ENCODE measurements at places on chromosomes 7 and 10. TPM values are rescaled to one million over a fixed set of nuclear protein-coding genes. Genes with fewer than 3 reads are reported as not detected.

GRCh38 chr10:12041766-12042408 lies 722 bp downstream of the UPF2 start:
- DNase-seq, result peak; percentile 27

HOXA4 gene
- 1.6 TPM for total RNA-seq

DNA sequence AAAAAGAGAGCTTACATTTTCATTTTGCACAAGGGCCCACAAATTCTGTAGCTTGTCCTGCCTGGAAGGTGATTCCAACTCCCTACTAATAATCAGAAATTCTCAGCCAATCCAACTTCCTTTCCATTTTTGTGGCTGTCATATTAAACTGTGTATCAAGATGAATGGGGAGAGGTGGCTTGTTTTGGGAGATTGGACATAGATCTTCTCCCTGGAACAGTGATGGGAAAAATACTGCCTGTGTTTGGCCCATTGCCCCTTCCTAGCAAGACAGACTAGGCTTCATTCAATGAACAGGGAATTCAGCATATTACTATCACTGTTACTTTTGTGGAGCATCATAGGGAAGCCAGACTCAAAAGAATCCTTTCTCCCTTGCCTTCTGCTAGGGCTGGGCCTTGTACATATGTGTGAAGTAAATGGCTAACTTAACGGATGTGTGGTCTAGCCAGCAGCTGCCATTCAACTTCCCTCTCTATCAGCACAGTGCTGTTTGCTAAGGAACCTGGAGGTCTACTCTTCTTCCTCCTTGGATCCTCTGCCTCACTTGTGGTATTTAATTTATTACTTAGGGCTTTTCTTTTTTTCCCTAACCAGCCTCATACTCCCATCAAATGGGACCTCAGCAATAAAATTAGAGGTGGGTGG lies 326.0 kb downstream of the BICC1 start:
- no peak for DNase-seq

- no peak for DNase-seq
Measured at GRCh38 chr7:30019387-30019786, 7.1 kb downstream of the FKBP14 start.

NEUROG3 gene
- not detected for total RNA-seq

WIPF3 gene
- 0.33 TPM for total RNA-seq

ETV1 gene
- 2.6 TPM for total RNA-seq

DNA sequence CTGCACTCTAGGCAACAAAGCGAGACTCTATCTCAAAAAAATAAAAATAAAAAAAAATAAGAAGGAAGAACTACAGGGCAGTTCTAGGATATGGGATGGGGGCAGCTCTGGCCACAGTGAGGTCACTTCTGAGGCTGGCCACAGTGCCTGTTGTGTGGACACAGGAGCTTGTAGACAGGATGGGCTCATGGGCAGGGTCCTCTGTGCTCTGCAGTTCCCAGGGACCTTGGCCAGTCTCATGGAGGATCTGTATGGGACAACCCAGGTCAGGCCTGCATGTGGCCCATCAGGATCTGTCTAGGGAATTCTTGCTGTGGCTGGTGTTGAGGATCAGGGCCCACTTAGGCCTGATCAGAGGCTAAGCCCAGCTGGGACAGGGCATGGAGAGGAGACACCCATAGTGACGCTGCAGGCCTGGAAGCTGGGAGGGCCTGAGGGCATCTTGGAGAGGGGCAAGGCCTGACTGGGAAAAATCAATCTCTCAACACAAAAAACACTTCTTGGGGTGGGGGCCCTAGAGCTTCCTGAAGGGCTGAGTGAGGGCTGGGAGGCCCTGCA lies 19.4 kb upstream of the PAX2 start:
- DNase-seq, result no peak

DNA sequence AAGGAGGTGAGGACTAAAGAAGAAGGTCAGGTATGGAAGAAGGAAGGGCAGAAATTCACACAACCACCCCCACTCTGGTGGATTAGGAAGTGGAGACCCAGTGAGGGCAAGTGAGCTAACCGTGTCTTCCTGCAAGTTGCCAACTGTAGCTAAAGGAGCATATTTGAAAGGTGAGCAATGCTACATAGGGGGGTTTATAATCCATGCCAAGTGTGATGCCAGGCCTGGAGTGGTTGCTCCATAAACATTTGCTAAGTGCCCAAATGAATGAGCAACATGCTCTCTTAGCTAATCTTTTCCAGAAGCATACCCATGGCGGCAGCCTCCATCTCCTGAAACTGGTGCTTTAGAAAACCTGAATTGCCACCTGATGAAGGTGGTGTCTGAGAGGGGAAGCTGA lies 121.6 kb downstream of the LRRC18 start:
- DNase-seq, result no peak

DNA sequence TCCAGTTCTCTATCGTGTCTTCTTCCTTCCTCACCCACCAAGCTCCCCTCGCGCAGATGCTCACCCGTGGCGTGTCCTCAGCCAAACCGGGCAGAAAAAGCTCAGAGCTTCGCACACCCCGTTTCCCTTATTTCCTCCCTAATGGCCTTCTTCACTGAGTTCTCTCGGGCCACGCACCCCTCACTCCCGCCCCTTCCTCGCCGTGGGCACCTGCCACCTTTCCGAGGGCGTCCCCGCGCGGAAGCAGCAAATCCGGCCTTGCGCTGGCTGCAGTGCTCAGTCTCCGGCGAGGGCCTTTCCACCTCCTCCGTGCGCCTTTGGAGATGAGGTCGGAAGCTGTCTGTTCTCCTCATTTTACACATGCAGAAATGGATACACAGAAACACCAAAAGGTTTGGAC lies 12.4 kb upstream of the CALML3 start:
- DNase-seq, result no peak

FEZF1 gene
- not detected for total RNA-seq
